Endothelial cell of umbilical vein (primary cell): ENCODE measurements at places on chromosomes 1 and 21. TPM values are rescaled to one million over a fixed set of nuclear protein-coding genes. Genes with fewer than 3 reads are reported as not detected.

DNA sequence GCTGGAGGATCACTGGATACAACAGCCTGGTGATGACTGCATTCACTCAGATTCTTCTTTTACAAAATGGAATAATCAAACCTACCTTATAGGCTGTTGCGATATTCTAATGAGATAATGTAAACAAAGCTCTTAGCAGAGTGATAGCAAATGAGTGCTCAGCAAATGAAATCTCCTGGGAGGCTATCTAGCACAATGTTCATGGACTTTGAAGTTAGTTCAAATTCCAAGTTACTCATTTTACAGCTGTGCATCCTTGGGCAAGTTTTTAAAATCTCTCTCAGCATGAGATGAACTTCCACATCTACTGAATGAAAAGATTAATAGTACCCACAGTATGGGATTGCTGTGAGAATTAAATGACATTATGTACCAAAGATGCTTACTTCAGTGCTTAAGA lies 80.8 kb upstream of the PAPPA2 start:
- H3K36me3 ChIP-seq: no peaks in the 10 kb centered on the region
- no peak overlapping the region for H3K4me3 ChIP-seq
- H3K27me3 ChIP-seq: no peaks in the 10 kb centered on the region
- no peaks in the 10 kb centered on the region for H3K4me1 ChIP-seq

- H3K4me3 ChIP-seq: no peak overlapping the region
- H3K27me3 ChIP-seq: no peaks in the 10 kb centered on the region
- H3K36me3 ChIP-seq: no peaks in the 10 kb centered on the region
- DNase-seq: no peak
- peaks cover 48% of the 10 kb centered on the region for H3K4me1 ChIP-seq
Measured at GRCh38 chr1:28067523-28068090, 20.8 kb downstream of the EYA3 start.

The ECM1 gene
- total RNA-seq: 7.2 and 7.3 TPM in 2 replicates

The SLC44A3 gene
- 0.42 and 0.58 TPM in 2 replicates for total RNA-seq

The S100A3 gene
- 0.42 TPM in 1 of 2 replicates, not detected in the other for total RNA-seq

The CLDN17 gene
- total RNA-seq: not detected in 2 replicates

The PKNOX1 gene
- 16.6 and 19.3 TPM in 2 replicates for total RNA-seq
